ENCODE measurements at places on chromosomes 7 and 10. TPM values are rescaled to one million over a fixed set of nuclear protein-coding genes. Genes with fewer than 3 reads are reported as not detected.

Gene IGFBP1
- total RNA-seq = not detected

Gene CCSER2
- total RNA-seq = 62.6 TPM

Gene ZRANB1
- total RNA-seq = 16.9 TPM

Gene SLIT1
- not detected for total RNA-seq

Gene GPNMB
- total RNA-seq = 9.4 TPM

DNA sequence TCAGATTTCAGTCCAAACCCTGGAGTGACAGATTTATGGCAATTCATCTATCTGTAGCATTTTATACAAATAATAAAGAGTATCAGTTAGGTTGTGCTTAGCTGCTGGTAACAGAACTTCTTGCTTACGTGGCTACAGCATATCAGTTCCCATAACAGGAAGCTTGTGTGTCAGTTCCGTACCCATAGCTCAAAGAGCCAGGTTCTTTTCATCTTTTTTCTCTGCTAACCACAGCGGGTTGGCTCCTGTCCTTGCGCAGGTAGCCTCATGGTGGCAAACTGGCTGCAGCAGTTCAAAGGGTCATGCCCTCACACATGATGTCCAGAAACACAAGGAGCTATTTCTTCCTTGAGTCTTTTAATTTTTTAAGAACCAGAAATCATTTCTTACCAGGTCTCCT is 1041.8 kb downstream of the GATA3 start:
- no peaks in the 10 kb centered on the region for H3K27me3 ChIP-seq
- H3K4me3 ChIP-seq = no peak overlapping the region
- no peaks in the 10 kb centered on the region for H3K36me3 ChIP-seq
- no peak overlapping the region for H3K27ac ChIP-seq
- peak; percentile 82 for DNase-seq

DNA sequence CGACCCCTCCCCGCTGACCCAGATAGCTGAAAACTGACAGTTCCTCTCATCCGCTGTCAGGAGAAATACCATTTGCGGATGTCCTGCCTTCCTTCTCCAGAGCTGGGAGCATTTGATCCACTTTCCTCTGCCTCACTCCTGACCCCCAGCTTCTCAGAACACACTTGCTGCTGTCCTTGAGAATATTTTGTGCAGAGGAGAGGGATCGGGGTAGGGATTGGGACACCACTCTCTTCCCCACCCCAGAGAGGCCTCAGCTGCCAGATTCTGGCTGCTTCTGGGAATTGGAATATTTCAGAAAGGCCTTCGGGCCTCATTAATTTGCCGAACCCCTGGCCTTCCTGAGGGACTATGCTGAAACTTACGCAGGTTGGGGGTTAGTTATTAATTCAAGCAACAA is 97.0 kb downstream of the C10orf105 start:
- no peaks in the 10 kb centered on the region for H3K36me3 ChIP-seq
- no peak for DNase-seq
- H3K27ac ChIP-seq = no peak overlapping the region
- no peaks in the 10 kb centered on the region for H3K4me1 ChIP-seq
- no peak overlapping the region for H3K4me3 ChIP-seq

All from CD8-positive, alpha-beta memory T cell (primary cell).